ENCODE measurements at places on chromosomes 2 and 18. TPM values are rescaled to one million over a fixed set of nuclear protein-coding genes. Genes with fewer than 3 reads are reported as not detected.

GRCh38 chr2:207251573-207252192, 85.9 kb upstream of the KLF7 start:
- DNase-seq: peak; percentile 77
- peaks cover 75% of the 10 kb centered on the region for H3K4me1 ChIP-seq
- peak overlapping the region; percentile 58 for H3K4me3 ChIP-seq
- H3K27ac ChIP-seq: peak overlapping the region; percentile 16

DNA sequence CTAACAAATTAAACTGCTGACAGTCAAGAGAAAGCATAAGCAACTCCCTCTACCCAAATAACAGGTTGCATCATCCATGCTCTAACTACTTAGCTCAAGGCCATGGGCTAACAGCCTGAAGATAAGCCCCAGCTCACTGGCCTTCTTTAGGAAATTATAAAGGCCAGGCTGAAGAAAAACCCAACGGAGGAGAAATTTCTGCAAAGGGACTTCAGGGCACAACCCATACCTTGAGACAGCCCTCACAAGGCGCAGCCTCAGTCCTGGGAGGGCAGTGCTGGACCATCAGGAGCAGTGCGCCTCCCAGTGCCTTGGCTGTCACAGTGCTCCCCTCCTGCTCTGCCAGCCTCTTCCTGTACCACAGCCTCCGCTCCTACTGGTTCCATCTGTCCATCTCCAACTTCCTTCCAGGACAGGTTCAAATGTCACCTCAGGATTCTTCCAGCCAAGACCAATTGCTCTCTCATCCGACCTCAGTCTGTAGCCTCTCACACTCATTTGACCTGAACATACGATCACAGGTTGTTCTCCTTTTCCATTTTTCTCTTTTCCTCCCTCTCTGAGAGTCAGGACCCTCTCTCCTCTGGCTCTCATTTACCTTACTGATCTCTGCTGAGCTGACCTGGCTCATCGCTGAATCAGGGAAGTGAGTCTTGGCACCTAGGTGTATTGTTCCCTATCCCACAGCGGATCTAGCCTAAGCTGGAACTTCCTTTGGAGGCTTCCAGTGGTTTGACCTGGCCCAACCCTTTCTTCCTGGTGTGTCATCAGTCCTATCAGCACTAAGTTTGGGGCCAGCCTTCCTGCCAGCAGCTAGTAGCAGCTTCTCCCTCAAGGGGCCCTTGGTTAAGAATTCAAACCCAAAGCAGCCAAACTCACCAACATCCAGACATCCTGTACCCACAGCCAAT, 1.9 kb downstream of the MCFD2 start:
- peaks cover 14% of the 10 kb centered on the region for H3K36me3 ChIP-seq
- peak overlapping the region; percentile 7 for H3K27ac ChIP-seq
- H3K4me1 ChIP-seq: peaks cover 62% of the 10 kb centered on the region
- no peak for DNase-seq
- no peaks in the 10 kb centered on the region for H3K27me3 ChIP-seq

GRCh38 chr2:72141881-72142451, 5.7 kb downstream of the CYP26B1 start:
- peaks cover 31% of the 10 kb centered on the region for H3K4me1 ChIP-seq
- H3K27me3 ChIP-seq: peaks cover 36% of the 10 kb centered on the region
- H3K4me3 ChIP-seq: no peak overlapping the region
- peaks cover 3% of the 10 kb centered on the region for H3K36me3 ChIP-seq

GRCh38 chr2:84700006-84700405, 180.9 kb downstream of the TRABD2A start:
- H3K36me3 ChIP-seq: peaks cover 19% of the 10 kb centered on the region
- H3K27ac ChIP-seq: no peak overlapping the region
- H3K27me3 ChIP-seq: no peaks in the 10 kb centered on the region
- DNase-seq: no peak
- H3K4me3 ChIP-seq: no peak overlapping the region

Gene AFF3
- 0.39 TPM for total RNA-seq
